ENCODE measurements at places on chromosomes 5 and 9.

- DNase-seq, result no peak
Observed at GRCh38 chr5:167643631-167644280, 647.7 kb upstream of the WWC1 start.

GRCh38 chr9:110856772-110857171 lies 181.5 kb downstream of the LPAR1 start:
- DNase-seq, result no peak

GRCh38 chr5:95530416-95530815 lies 24.4 kb downstream of the SKIC3 start:
- no peak for DNase-seq

GRCh38 chr9:16864649-16865434 lies 5.6 kb downstream of the BNC2 start:
- no peak for DNase-seq

All from stimulated activated CD4-positive, alpha-beta T cell treated with anti-CD3 and anti-CD28 coated beads, Interleukin-12 subunit alpha, Interleukin-12 subunit beta, amount 100 ng/mL, for 48 hours (primary cell).